Cortex of kidney (tissue), 1 donor: ENCODE measurements at places on chromosomes 16 and 17.

DNA sequence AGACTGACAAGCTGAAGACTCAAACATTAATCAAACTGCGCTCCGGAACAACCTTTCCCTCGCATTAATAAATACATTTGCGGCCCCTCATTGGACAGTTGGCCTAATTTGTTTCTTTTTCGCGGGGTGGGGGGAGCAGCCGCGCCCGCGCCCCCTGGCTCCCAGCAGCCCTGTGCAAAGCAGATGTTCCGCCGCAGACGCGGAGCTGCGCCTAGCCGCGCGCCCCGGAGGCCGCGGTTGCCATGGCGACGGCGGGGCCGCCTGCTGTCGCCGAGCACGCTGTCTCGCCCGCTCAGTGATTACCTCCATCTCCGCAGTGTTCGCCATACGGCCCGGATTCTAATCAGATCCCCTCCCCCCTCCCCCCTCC lies 25.5 kb downstream of the COPZ2 start:
- DNase-seq, result no peak

- no peak for DNase-seq
Measured at GRCh38 chr16:1101573-1102332, 5.7 kb upstream of the C1QTNF8 start.

DNA sequence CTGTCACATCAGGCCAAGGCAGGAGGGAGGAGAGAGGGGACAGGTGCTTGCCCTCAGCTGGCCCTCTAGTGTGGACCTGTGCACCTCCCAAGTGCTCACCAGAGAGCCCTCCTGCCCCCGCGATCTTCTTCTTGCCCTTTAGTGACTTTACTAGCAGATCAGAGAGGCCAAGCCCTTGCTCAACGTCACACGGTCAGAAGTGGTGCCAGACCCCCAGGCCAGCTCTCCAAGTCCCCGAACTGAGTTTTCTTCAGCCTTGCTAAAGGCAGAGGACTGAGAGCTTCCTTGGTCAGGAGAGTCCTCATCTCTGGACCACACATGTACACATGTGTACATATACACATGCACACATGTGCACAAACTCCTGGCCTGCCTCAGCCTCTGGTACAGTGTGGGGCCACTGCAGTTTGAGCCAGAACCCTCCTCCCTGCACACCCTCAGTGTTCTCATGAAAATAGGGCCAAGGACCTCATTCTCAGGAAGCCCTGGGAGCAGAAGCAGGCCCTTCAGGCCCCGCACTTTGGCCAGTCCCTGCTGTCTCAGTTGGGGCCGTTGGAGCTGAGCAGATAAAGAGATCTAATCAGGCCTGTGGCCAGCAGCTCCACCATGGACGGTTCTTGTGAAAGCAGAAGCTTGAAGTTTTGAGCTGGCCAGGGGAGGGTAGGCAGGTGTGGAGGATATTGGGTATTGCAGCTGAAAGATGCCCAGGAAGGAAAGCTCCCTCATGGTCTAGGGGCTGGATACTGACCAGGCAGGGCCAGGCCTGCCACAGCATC lies 7.4 kb upstream of the EPX start:
- no peak for DNase-seq

- DNase-seq, result no peak
Measured at GRCh38 chr17:7588553-7589203, 1.2 kb downstream of the SOX15 start.

- no peak for DNase-seq
Measured at GRCh38 chr17:65029605-65030336, 26.8 kb downstream of the GNA13 start.

GRCh38 chr16:81214745-81215166 lies 23.7 kb upstream of the BCO1 start:
- no peak for DNase-seq

GRCh38 chr16:52863000-52863399 lies 189.7 kb downstream of the CHD9NB start:
- DNase-seq, result no peak

DNA sequence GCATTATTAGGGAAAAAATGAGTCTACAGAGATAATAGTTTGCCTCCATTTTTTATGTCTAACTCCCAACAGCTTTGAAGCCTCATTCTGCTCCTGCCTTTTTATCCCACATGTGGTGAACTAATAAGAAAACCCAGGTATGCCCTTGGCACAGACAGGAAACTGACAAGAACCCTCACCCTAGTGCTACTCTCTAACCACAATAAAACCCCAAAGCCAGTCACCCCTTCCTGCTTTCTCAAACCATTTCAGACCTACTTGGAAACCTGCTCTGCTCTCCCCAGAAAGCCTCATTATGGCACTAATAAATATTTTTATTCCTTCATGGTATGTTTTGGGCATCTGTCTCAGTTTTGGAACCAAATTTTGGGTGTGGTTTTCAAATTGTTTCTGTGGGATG lies 3.9 kb upstream of the MARVELD3 start:
- DNase-seq, result no peak

- no peak for DNase-seq
Measured at GRCh38 chr16:66298006-66298405, 68.5 kb upstream of the CDH5 start.

DNA sequence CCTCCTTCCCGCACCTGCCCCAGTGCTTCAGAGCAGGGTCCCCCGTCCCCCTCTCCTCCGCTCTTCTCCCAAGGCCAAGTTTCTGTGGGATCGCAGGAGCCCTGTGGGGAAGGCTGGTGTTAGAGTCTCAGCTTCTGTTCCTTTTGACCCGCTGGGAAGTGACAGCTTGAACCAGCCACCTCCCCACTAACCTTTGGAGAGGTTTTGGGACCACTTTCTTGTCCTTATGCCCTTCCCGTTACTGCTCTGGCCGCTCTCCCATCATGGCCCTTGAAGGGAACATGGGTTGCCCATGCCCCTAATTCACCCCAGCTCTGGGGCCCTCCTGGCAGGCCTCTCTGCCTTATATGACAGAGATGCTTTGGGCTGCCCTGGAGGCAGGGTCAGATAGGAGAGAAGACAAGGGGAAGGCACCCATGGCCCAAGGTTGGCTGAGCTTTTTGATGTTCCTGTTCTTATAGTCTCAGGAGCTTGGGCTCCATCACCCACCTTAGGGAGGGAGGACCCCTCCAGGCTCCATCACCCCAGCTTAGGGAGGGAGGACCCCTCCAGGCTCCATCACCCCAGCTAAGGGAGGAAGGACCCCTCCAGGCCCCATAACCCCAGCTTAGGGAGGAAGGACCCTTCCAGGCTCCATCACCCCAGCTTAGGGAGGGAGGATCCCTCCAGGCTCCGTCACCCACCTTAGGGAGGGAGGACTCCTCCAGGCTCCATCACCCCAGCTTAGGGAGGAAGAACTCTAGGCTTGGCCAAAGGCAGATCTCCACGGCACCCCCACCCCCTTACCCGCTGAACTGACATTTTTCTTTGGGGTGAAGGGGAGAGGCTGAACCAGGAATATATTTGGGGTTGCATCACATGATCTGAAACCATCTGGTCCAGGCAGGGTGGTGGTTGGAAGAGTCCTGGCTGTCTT lies 45.0 kb downstream of the NT5M start:
- no peak for DNase-seq
